ENCODE measurements at places on chromosomes 4 and X.
A peak's percentile ranks its signal among the peaks of the same experiment; 100 is the strongest.

DNA sequence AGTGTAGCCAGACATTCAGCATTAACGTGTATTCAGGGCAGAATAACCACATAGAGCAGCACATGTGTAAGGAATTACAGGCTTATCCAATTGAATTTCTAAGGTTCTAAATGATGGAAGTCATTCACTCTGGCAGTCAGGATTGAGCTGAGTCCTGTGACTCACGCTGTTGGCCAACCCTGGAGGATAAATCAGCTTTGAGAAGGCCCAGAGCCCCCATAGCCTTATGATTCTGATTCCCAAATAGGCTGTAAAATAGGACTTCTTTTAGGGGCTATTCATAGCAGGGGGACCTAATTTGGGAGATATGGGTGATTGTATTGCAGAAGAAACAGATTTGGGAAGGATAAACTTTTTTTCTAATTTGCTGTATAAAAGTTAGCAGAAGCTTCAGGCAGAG is 8.1 kb upstream of the HPF1 start:
- DNase-seq = no peak

GRCh38 chr4:19936476-19936875 is 315.2 kb upstream of the SLIT2 start:
- no peak for DNase-seq

DNA sequence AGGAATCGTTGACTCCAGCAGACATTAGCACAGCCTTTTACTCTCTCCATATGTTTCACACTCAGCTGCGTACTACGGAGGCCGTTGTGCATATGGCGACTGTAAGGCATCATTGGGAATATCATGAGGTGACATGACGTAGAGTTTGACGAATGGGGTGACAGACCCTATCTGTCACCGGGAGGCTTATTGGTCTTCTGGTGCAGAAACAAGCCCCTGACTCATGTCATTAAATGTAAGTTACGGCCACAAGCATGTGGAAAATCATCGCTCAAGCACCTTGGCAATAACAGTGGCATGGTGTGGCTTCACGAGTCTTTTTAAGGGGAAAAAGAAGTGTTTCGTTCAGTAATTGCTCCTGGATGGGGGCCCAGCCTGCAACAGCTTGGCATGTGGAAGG is 115.2 kb upstream of the LRPAP1 start:
- DNase-seq = no peak

GRCh38 chr4:36218121-36218520 is 26.2 kb downstream of the ARAP2 start:
- no peak for DNase-seq

- no peak for DNase-seq
Measured at GRCh38 chr4:109205186-109205585, 97.3 kb downstream of the COL25A1 start.

DNA sequence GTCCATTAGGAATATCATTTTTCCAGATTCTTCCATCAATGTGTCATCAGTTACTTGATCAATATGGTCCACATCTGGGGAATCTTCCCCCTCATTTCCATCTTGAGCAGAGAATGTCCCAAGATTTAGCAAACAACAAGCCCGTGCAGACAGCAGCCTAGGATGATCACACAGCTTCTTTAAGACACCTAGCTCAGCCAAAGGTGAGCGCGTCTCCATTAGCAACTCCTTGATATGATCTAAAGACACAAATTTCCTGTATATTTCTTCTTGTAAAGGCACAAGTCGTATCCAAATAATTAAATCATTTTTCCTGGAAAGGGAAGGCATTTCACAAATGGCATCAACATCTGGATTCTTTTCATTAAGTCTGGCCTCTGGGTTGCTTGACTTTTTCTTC is 25.8 kb downstream of the PIN4 start:
- DNase-seq = no peak

- DNase-seq = no peak
Measured at GRCh38 chr4:11297201-11297600, 131.5 kb downstream of the HS3ST1 start.

GRCh38 chr4:176400816-176401461 is 81.2 kb downstream of the SPCS3 start:
- DNase-seq = no peak

DNA sequence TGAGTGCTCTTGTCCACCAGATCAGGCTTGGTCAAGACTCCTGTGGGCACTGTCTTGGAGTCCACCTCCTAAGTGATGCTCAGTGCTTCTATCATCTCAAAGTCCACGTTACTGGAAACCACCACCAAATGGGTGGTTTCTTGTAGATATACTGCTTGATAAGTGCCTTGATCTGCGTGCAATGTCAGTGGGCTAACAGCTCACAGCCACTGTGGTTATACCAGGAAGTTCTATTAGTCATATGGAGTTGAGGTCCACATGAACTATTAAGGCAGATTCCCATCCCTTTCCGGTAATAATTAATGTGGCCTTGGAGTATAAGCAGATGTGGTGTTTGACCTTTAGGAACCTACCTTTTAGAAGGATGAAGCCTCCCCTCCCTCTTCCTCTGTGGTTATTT is 161.9 kb downstream of the ZNF518B start:
- no peak for DNase-seq

DNA sequence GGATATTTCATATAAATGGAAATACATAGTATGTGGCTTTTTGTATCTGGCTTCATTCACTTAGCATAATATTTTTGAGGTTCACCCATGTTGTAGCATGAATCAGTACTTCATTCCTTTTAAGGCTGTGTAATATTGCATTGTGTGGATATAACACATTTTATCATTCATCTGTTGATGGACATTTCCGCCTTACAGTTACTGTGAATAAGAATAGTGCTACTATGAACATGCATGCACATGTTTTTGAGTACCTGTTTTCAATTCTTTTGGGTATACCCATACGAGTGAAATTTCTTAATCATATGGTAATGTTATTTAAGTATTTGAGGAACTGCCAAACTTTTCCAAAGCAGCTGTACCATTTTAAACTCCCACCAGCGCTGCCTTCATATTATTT is 539.6 kb upstream of the DIPK2B start:
- no peak for DNase-seq

DNA sequence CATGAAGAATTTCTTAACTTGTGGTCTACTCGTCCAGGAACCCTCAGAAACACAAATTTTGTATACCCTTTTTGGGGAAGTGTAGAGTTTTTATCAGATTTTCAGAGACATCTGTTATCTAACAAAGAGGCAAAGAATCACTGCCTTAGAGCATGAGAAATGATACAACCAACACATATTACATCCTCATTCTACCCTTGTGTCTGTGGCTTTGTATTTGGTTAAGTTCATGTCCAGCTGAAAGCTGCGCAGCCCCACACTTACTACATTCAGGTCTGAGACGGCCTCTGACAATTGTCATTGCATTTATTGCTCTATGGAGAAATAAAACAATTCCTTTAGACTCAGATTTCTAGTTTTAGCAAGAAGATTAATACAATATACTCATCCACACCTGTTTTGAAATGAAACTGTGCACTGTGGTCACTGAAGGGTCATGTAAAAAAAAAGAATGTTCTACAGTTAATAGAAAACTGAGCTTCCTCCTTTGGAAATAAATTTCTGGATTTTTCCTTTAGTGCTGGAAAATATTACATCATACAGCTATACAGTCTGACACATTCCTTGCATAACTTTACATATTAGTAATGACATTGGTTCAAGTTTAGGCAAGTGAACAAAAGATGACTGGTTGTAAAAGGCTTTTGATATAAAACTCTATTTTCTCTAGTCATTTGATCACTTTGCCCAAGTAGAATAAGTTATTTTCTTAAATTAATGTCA is 39.8 kb downstream of the GLRB start:
- DNase-seq = peak; percentile 61

DNA sequence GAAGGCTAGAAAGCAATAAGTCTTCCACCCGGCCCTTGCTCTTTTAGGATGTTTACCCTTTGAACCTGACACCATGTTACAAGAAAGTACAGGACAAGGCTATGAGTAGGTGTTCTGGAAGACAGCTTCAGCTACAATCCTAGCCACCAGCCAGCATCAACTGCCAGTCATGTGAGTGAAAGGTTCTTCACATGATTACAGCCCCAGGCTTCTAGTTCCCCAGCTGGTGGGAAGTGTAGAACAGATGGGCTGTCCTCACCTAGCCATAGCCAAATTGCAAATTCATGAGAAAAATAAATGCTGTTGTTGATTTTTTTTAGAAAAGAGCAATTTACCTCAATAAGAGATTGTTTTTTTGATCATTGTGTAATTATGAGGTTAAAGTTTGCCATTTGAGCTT is 60.8 kb downstream of the GRXCR1 start:
- DNase-seq = no peak

GRCh38 chrX:22800806-22801205 is 199.0 kb upstream of the DDX53 start:
- DNase-seq = no peak

- peak; percentile 97 for DNase-seq
Measured at GRCh38 chr4:41214136-41214824, at the start of gene APBB2. Gene APBB2, minus strand, starts transcription at chr4:41214542. Its CDS starts 181,288 bp downstream, at chr4:41033254.

DNA sequence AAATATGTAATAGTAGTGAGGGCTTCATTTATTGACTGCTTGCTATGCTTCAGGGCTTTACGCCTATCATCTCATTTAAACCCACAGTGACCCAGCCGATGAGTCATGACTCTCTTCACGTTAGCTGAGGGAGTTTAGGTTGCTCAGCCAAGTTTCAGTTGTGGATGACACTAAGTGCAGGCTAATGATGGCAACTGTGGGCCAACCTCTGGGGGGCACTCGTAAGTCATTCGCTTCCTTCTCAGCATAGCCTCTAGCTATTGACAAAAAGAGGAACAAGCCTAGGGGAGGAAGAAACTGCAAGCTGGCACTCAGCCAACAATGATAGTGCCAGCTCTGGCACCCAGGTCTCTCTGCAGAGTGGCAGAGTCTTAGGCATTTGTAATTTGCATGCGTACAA is 325.0 kb downstream of the ARHGAP10 start:
- no peak for DNase-seq
